Activated CD4-positive, CD25-positive, alpha-beta regulatory T cell (primary cell): ENCODE measurements at places on chromosomes 5 and 9.

- DNase-seq = no peak
Measured at GRCh38 chr9:116420993-116421538, 266.0 kb upstream of the TRIM32 start.

- no peak for DNase-seq
Measured at GRCh38 chr5:81007637-81008027, 47.5 kb downstream of the RASGRF2 start.

DNA sequence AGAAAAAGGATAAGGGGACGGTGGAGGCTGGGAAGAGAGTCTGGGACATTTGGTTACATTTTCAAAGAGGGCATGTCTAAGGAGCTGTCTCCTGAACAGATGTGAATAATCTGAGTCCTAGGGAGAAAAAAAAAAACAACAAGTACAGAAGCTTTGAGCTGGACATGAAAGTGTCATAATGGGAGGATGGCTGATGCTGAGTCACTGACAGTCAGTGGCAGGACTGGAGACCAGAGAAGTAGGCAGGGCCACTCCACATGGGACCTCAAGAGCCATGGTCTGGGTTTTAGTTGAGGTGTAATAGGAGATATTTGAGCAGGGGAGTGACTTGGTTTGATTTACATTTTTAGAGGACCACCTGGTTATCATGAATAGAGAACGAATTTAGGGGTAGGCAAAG, 70.6 kb downstream of the DPYSL3 start:
- DNase-seq = no peak

GRCh38 chr5:111232311-111233051, 8.3 kb downstream of the CAMK4 start:
- DNase-seq = no peak

DNA sequence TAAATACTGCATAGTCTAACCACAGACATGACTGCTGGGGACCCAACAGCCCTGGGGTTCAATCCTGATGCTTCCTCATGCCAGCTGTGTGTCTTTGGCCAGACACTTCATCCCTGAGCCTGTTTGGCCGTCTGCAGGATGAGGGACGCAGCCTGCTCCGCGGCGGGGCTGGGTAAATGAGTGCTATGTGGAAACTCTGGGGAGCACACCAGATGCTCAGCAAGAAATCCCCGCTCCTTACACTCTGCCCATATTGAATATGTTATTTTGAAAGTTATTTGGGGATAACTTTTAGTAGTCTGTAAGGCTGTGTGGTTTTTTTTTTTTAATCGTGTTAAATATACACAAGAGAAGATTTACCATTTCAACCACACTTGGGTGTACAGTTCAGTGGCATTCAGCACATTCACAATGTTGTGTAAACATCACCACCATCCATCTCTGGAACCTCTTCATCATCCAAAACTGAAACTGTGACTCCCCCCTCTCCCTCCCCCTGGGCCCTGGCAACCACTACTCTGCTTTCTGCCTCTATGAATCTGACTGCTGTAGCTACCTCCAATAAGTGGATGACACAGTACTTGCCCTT, 42.7 kb downstream of the SH3PXD2B start:
- DNase-seq = no peak

DNA sequence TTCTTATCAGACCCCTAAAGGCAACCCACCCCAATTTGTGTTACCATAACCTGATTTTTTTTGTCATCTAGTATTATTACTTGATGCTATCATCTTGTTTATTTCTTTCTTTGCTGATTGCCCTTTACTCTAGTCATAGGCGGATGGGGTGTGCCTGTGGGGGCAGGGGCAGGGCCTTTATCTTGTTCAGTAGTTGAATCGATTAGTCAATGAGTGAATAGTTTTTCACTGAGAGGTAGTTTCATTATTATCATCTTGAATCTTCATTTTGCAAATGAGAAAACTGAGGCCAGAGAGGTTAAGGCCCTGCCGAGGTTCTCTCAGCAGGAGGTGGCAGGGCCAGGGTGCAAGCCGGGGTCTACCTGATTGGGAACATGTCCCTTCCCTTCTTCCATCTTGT, 9.4 kb upstream of the GM2A start:
- DNase-seq = no peak

- DNase-seq = no peak
Measured at GRCh38 chr5:68041293-68041692, 174.3 kb upstream of the PIK3R1 start.
